ENCODE measurements at places on chromosomes 12 and 14. TPM values are rescaled to one million over a fixed set of nuclear protein-coding genes. Genes with fewer than 3 reads are reported as not detected.

GRCh38 chr14:75361751-75362433 lies 65.9 kb upstream of the JDP2 start:
- no peak overlapping the region for H3K27ac ChIP-seq
- peaks cover 3% of the 10 kb centered on the region for H3K27me3 ChIP-seq
- H3K4me1 ChIP-seq, result no peaks in the 10 kb centered on the region
- no peaks in the 10 kb centered on the region for H3K36me3 ChIP-seq
- no peak overlapping the region for H3K4me3 ChIP-seq

GRCh38 chr12:32146074-32146873 lies 39.6 kb downstream of the BICD1 start:
- H3K4me1 ChIP-seq, result peaks cover 15% of the 10 kb centered on the region
- DNase-seq, result no peak
- H3K4me3 ChIP-seq, result no peak overlapping the region
- H3K27ac ChIP-seq, result no peak overlapping the region
- H3K27me3 ChIP-seq, result no peaks in the 10 kb centered on the region

- H3K27ac ChIP-seq, result no peak overlapping the region
- H3K4me3 ChIP-seq, result no peak overlapping the region
- no peaks in the 10 kb centered on the region for H3K27me3 ChIP-seq
- peaks cover 12% of the 10 kb centered on the region for H3K36me3 ChIP-seq
- DNase-seq, result no peak
Measured at GRCh38 chr14:88863167-88863566, 38.7 kb downstream of the TTC8 start.

DNA sequence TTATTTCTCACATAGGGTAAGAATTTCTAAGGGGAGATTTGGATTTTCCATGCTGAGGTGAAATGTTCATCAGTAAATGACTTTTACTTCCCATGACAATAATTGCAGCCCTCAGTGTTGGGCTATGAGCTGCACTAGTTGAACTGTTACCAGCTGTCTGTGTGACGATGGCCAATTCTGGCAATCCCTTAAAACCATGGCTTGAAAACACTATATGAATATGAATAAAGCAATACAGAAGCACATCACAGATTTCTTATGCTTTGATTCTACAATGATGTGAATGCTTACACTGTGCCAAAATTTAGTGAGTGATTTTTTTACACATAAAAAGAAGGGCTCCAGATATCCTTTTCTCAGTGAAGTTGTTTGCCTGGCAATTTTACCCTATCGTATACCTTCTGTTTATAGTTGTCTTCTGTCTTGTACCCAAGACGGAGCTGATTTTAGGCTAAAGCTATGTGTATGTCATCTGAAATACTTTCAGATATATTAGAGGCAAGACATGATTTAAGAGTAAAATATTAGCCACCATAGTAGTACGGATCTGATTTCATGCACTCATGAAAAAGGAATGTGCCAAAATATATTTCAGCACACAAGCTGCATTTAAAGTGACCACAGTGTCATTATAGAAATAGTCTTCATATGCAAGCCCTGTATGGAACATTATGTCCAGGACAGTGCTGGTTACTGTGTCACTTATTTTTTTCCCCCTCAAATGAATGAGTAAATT lies 52.0 kb downstream of the SLC38A4 start:
- DNase-seq, result no peak
- H3K27me3 ChIP-seq, result no peaks in the 10 kb centered on the region
- no peak overlapping the region for H3K4me3 ChIP-seq
- H3K4me1 ChIP-seq, result peaks cover 15% of the 10 kb centered on the region
- H3K36me3 ChIP-seq, result 0 out of 2 replicates have a peak, but pooled peaks cover 3% of the 10 kb centered on the region

- H3K27ac ChIP-seq, result no peak overlapping the region
- no peaks in the 10 kb centered on the region for H3K36me3 ChIP-seq
- no peak for DNase-seq
- H3K4me1 ChIP-seq, result peaks cover 12% of the 10 kb centered on the region
Measured at GRCh38 chr12:82645414-82645813, 41.3 kb upstream of the TMTC2 start.

GRCh38 chr14:37544407-37544806 lies 50.6 kb downstream of the FOXA1 start:
- DNase-seq, result no peak
- no peak overlapping the region for H3K4me3 ChIP-seq
- no peaks in the 10 kb centered on the region for H3K27me3 ChIP-seq
- H3K36me3 ChIP-seq, result no peaks in the 10 kb centered on the region

GRCh38 chr12:121590476-121591143 lies 9.8 kb upstream of the KDM2B start:
- H3K27me3 ChIP-seq, result no peaks in the 10 kb centered on the region
- peaks cover 7% of the 10 kb centered on the region for H3K36me3 ChIP-seq

GRCh38 chr14:57875985-57876384 lies 10.1 kb upstream of the SLC35F4 start:
- H3K27ac ChIP-seq, result no peak overlapping the region
- peaks cover 20% of the 10 kb centered on the region for H3K4me1 ChIP-seq
- no peak for DNase-seq
- H3K4me3 ChIP-seq, result no peak overlapping the region
- peaks cover 12% of the 10 kb centered on the region for H3K27me3 ChIP-seq

DNA sequence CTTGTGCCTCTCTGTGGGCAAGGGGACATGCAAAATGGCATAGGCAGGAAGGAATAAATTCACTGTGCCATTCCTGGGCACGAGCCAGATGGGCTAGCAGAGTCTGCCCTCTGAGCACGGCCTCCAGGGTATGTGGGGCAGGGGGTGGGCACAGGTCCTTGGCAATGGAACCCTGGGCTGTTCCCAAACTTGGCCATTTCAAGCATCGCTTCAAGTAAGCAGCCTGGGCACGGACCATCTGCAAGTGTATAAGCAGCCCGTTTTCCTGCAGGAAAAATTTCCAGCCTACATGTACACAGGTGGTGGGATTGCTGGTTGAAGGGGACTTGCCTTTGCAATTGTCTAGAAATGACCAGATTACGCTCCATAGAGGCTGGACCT lies 40.3 kb downstream of the CCDC85C start:
- DNase-seq, result no peak
- H3K4me3 ChIP-seq, result no peak overlapping the region
- no peaks in the 10 kb centered on the region for H3K27me3 ChIP-seq
- H3K36me3 ChIP-seq, result no peaks in the 10 kb centered on the region
- peak overlapping the region; percentile 44 for H3K27ac ChIP-seq
- peaks cover 56% of the 10 kb centered on the region for H3K4me1 ChIP-seq

- peak overlapping the region; percentile 69 for H3K27ac ChIP-seq
- H3K4me3 ChIP-seq, result peak overlapping the region; percentile 10
- DNase-seq, result no peak
- H3K4me1 ChIP-seq, result peaks cover 39% of the 10 kb centered on the region
- no peaks in the 10 kb centered on the region for H3K27me3 ChIP-seq
Measured at GRCh38 chr12:77229640-77230442, 164.5 kb upstream of the E2F7 start.

DNA sequence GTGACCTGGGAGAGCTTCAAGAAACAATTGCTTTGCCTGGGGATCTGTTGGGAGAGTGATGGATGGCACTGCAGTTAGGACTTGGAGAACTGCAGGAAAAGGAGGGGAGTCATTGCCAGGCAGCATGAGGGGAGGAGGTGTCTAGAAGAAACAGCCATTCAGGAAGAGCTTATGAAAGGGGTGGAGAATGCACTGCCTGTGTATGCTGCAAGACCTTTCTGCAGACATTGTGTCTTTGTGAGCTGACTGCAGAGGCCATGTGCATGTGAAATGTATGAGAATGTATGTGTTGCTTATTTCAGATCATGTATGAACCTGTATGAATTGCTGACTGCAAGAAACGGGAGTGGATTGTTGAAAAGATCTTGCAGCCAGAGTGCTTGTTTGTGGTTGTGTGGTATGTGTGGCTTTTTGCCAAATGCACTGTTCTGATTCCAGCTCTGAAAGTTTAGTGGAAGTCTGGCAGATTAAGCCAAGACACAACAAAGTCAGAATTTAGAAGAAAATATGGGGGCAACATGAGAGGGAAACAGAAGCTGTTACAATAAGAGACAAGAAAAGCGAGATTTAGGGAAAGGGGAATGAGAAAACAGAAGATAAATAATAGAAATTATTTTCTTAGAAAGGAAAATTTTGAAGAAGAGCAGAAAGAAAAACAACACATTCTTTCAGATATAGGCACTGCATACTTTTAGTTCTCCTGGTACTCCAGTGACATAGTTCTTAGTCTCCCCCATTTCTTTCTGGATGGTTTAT lies 9.8 kb upstream of the RIMKLB start:
- H3K4me1 ChIP-seq, result peaks cover 40% of the 10 kb centered on the region
- H3K4me3 ChIP-seq, result no peak overlapping the region
- no peak overlapping the region for H3K27ac ChIP-seq

DNA sequence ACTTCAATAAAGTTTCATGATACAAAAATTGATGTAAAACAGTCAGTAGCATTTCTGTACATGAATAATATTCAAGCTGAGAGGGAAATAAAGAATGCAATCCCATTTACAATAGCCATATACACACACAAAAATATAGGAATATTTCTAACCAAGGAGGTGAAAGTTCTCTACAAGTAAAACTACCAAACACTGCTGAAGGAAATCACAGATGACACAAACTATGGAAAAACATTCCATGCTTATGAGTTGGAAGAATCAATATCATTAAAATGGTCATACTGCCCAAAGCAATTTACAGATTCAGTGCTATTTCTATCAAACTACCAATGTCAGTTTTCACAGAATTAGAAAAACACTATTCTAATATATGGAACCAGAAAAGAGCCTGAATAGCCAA lies 272.3 kb downstream of the TMTC2 start:
- H3K4me1 ChIP-seq, result peaks cover 2% of the 10 kb centered on the region
- no peaks in the 10 kb centered on the region for H3K36me3 ChIP-seq
- no peaks in the 10 kb centered on the region for H3K27me3 ChIP-seq
- no peak overlapping the region for H3K27ac ChIP-seq
- no peak overlapping the region for H3K4me3 ChIP-seq

GRCh38 chr12:104378427-104378826 lies 74.9 kb downstream of the EID3 start:
- H3K4me1 ChIP-seq, result peaks cover 10% of the 10 kb centered on the region
- no peak overlapping the region for H3K4me3 ChIP-seq
- DNase-seq, result no peak
- no peaks in the 10 kb centered on the region for H3K27me3 ChIP-seq

GRCh38 chr12:1502379-1502720 lies 92.0 kb downstream of the FBXL14 start:
- no peaks in the 10 kb centered on the region for H3K4me1 ChIP-seq
- no peak overlapping the region for H3K4me3 ChIP-seq
- DNase-seq, result no peak
- no peak overlapping the region for H3K27ac ChIP-seq

- no peak overlapping the region for H3K4me3 ChIP-seq
- peaks cover 58% of the 10 kb centered on the region for H3K36me3 ChIP-seq
- H3K27me3 ChIP-seq, result no peaks in the 10 kb centered on the region
- H3K4me1 ChIP-seq, result no peaks in the 10 kb centered on the region
- no peak for DNase-seq
Measured at GRCh38 chr14:34582117-34582680, 42.7 kb upstream of the EAPP start.

DNA sequence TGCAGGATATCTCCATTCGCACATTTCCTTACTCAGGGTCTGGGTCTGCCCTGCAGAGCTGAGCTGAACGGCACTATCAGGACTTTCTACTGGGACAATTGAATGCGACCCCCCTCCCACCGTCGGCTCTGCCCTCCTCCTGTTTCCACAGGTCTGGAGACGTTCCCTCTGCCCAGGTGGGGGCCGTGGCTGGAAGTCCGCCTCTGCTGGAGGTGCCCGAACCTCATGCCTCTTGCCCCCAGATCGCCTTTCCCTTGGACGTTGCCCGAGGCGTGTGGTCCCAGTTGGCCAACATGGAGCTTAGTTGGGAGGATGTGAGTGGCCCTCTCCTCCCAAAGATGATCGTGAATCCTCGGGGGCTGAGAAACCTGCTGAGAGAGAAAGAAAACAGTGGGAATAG lies 21.2 kb upstream of the KLC1 start:
- H3K4me1 ChIP-seq, result peaks cover 14% of the 10 kb centered on the region
- H3K4me3 ChIP-seq, result no peak overlapping the region
- H3K36me3 ChIP-seq, result peaks cover 12% of the 10 kb centered on the region
- no peak for DNase-seq
- peaks cover 44% of the 10 kb centered on the region for H3K27me3 ChIP-seq

- H3K4me3 ChIP-seq, result no peak overlapping the region
- H3K27me3 ChIP-seq, result no peaks in the 10 kb centered on the region
- no peak for DNase-seq
- H3K4me1 ChIP-seq, result no peaks in the 10 kb centered on the region
Measured at GRCh38 chr14:100346306-100347091, 23.4 kb downstream of the SLC25A47 start.

DNA sequence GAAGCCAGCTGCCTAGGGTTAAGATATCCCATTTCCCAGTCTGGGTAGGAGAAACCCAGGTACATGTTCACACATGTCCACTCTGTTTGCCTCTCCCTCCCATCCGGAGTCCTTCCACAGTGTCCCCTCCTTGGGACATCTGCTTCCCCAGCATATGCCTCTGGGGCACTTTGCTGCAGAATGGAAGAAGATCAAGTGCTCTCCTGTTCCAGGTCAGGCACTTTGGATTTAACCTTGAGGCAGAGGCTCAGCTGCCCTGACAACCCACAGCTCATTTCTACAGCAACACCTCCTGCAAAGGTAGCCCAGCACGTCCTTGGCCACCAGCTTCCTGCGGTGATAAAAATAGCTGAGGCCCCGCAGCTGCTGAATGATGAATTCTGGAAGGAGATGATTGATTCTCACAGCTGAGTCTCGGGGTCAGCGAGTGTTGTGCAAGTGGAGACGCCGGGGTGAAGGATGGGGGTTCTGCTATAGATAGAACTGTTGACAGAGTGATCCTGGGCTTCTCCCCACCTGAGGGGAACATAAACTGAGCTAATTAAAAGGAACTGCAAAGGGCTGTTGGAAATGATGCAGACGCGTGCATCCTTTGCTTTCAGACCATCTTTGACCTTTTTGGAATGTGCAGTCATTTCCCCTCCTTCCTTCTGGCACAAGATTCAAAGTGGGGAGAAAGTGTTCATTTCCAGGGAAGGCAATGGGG lies 145.0 kb downstream of the SLC38A6 start:
- no peaks in the 10 kb centered on the region for H3K27me3 ChIP-seq
- DNase-seq, result no peak
- H3K4me3 ChIP-seq, result no peak overlapping the region

GRCh38 chr14:97328743-97329142 lies 531.6 kb downstream of the VRK1 start:
- H3K27ac ChIP-seq, result no peak overlapping the region
- no peaks in the 10 kb centered on the region for H3K36me3 ChIP-seq
- no peak for DNase-seq
- H3K4me3 ChIP-seq, result no peak overlapping the region
- no peaks in the 10 kb centered on the region for H3K27me3 ChIP-seq

DNA sequence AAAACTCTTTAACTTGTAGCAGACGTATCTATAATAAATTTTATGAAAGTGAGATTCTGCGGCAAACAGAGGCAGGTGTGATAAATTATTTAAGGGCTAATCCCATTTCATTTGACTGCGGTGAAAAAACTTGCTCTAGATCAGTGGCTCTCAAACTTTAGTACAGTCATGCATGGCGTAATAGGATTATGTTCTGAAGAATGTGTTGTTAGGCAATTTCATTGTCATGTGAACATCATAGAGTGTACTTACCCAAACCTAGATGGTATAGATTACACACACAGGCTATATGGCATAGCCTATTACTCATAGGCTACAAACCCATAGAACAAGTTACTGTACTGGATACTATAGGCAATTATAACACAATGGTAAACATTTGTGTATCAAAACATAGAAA lies 83.7 kb downstream of the HEATR5A start:
- peaks cover 35% of the 10 kb centered on the region for H3K36me3 ChIP-seq
- H3K4me1 ChIP-seq, result no peaks in the 10 kb centered on the region
- no peak overlapping the region for H3K4me3 ChIP-seq
- no peak for DNase-seq

FERMT2 gene
- total RNA-seq, result 92.8 TPM

IRF9 gene
- total RNA-seq, result 15.6 TPM

ERP27 gene
- not detected for total RNA-seq

SERPINA12 gene
- not detected for total RNA-seq

AQP6 gene
- 0.21 TPM for total RNA-seq

G2E3 gene
- total RNA-seq, result 63.1 TPM

CHGA gene
- total RNA-seq, result 17.2 TPM

ACSS3 gene
- 20.2 TPM for total RNA-seq

PPFIA2 gene
- total RNA-seq, result 1.1 TPM

GALNT9 gene
- total RNA-seq, result 0.90 TPM

All from WTC11 (cell line).